ENCODE measurements at places on chromosomes 11 and 22.

DNA sequence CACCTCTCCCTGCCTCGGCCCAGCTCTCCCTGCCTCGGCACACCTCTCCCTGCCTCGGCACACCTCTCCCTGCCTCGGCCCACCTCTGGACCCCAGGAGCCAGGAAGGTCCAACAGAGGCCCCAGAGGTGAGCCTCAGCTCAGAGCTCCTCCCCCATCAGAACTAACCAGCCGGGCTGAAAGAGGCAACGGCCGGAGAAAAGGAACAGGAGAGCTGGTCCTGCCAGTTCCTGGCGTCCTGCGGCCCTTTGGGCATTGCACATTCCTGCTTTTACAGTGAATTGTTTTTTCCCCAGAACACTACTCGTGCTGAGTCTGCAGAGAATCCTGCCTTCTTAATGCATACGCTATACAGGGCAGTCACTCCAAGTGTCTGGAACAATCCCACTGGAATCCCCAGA lies 45.8 kb downstream of the LMO1 start:
- no peak for DNase-seq

DNA sequence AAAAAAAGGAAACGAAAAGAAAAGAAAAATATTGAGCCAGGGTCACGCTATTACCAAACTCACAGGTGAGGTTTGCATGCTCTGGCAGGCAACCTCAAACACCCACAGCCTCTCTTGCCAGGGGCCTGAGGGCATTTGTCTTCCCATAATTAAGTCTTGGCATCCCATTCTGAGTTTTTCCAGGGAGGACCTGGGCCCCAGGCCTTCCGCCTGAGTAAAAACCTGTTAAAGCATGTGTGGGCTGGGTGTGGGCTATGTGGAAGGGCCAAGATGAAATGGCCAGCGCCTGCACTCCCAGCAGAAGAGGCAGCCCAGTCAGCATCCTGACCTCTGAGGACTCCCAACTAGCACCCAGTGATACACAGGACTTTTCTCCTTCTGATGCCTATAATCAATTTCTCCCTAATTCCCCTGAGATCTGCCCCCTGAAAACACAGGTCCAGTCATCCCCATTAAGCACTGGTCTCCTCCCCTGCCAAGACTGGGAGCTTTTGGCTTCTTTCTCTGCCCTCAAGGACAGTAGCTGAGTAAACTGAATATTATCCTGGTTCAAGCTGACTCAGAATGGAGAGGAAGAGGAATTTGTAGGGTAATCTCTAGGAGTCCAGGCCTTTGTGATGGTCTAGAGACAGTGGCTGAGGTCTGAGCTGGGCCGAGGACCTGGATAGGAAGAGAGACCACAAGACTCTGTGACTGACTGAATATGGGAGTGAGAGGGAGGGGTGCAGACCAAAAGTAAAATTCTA lies 35.6 kb upstream of the ACER3 start:
- no peak for DNase-seq

- DNase-seq: no peak
Observed at GRCh38 chr11:17581036-17581731, 34.1 kb downstream of the OTOG start.

- no peak for DNase-seq
Observed at GRCh38 chr11:45371251-45372115, 85.3 kb upstream of the SYT13 start.

GRCh38 chr11:95277868-95278267 lies 46.9 kb upstream of the SESN3 start:
- DNase-seq: no peak
